ENCODE measurements at places on chromosomes 6 and 20. TPM values are rescaled to one million over a fixed set of nuclear protein-coding genes. Genes with fewer than 3 reads are reported as not detected.

- no peak for DNase-seq
Observed at GRCh38 chr6:142751452-142751851, 193.5 kb downstream of the HIVEP2 start.

- no peak for DNase-seq
Observed at GRCh38 chr20:57483287-57484050, 41.5 kb downstream of the CTCFL start.

DNA sequence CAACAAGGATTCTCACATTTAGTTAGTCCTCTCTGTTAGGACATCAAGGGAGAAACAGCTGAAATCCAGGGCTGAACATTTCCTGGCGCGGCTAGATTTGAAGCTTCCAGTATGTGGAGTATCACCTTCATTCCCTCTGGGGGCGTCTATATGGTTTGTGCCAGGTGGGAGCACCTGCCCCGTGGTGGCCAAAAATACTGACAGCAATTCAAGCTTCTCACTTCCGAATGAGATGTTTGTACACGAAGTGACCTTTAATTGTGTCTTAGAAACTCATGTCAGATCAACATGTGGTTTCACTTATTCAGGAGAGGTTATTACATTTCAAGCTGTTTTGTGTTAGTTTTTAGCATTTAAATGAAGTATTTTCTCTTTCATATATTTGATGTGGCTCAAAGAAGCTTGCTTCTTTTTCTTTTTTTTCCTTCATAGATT lies 67.3 kb upstream of the ZNF217 start:
- no peak for DNase-seq

- no peak for DNase-seq
Observed at GRCh38 chr6:154758125-154758524, 24.9 kb downstream of the SCAF8 start.

- no peak for DNase-seq
Observed at GRCh38 chr20:34751453-34751852, 47.3 kb downstream of the TP53INP2 start.

DNA sequence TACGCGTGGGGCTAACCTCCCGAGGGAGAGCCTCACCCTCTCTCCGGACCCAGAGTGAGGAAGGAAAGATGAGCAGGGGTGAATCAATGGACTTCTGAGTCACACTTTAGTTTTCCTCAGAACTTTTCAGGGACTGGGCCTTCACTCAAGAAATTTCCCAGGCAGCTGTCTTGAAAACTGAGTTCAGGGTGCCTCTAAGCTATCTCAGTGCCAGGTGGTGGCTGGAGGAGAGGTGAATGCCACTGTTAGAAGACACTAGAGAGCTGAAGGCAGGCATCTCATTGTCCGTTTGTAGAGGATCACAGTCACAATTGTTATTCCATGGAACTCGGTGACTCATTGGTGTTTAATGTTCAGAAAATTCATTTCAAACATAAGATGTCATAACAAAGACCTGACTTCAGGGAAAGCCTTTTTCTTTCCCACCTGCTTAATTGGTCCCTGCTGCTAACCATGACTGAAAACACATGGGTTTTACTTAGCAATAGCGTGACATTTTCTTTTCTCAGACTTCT lies 5.3 kb upstream of the SERPINB6 start:
- no peak for DNase-seq

DNA sequence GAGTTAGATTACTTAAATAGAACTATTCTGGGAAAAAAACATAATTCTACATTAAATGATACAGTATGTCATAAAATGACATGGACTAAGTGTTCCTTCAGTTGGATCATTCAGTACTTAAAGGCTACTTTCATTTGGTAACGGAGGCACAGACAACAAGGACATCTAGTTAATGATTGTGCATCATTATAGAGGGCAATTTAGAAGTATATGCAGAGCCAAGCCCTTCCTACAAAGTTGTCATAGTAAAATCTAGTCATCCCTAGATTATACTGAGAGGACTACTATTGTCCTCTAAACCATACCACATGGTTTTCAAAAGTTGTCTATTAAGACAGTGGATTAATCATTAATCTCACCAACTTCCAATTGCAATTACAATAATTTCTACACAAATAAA lies 53.9 kb upstream of the STXBP5 start:
- DNase-seq, result no peak

DNA sequence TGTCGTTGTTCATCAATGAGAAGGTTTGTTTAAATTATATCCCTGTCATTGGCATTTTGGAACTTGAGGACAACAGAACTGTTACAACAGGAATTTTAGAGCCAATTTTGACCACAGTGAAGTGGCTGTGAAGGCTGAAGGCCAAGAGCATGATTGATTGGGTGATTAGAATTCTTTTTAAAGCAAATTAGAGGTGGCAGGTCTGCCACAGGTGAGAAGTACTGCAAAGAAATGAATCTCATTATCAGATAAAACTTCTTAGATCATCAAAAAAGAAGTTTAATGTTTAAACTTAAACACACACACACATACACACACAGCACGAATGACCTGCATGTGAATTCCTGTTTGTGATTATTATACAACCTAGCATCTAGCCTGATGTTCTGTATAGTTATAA lies 32.4 kb downstream of the FARS2 start:
- no peak for DNase-seq

GRCh38 chr6:14841901-14842421 lies 403.9 kb upstream of the JARID2 start:
- no peak for DNase-seq

- DNase-seq, result peak; percentile 81
Observed at GRCh38 chr20:49892260-49892659, 23.1 kb downstream of the SPATA2 start.

- DNase-seq, result peak; percentile 21
Observed at GRCh38 chr6:42038163-42038562, 12.2 kb upstream of the TAF8 start.

- DNase-seq, result no peak
Observed at GRCh38 chr20:14512839-14513238, 175.4 kb upstream of the FLRT3 start.

- no peak for DNase-seq
Observed at GRCh38 chr6:121548131-121548530, 112.7 kb downstream of the GJA1 start.

DNA sequence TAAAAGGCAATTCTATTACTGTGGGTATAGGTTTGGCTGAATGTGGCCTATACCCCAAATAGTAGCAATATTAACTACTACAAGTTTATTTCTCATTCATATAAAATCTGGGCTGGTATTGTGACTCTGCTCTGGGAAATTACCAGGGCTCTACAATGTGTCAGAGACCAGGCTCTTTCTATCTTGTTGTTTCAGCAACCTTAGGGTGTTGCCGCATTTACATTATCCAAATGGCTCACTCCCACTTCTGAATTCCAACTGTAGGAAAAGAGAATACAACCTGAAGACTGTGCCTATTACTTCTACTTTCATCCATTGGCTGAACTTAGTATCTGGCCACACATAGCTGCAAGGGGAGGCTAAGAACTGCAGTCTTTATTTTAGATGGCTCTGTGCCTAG lies 106.7 kb upstream of the CENPW start:
- DNase-seq, result no peak

GRCh38 chr6:110282412-110282811 lies 75.7 kb downstream of the METTL24 start:
- DNase-seq, result no peak

DNA sequence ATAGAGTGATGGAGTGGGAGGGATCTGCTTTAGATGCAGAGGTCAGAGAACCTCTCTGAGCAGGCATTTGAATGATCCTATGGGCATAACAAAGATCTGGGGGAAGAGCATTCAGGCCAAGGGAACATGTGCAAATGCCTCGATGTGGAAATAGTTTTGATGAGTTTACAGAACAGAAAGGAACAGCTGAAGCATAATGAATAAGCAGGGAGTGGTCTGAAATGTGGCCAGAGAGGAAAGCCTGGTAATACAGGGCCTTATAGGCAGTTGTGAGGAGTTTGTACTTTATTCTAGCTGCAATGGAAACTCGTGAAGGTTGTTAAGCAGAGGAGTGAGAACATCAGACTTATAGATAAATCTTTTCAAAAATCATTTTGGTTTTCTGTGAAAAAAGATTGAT lies 33.0 kb upstream of the ME1 start:
- no peak for DNase-seq

DNA sequence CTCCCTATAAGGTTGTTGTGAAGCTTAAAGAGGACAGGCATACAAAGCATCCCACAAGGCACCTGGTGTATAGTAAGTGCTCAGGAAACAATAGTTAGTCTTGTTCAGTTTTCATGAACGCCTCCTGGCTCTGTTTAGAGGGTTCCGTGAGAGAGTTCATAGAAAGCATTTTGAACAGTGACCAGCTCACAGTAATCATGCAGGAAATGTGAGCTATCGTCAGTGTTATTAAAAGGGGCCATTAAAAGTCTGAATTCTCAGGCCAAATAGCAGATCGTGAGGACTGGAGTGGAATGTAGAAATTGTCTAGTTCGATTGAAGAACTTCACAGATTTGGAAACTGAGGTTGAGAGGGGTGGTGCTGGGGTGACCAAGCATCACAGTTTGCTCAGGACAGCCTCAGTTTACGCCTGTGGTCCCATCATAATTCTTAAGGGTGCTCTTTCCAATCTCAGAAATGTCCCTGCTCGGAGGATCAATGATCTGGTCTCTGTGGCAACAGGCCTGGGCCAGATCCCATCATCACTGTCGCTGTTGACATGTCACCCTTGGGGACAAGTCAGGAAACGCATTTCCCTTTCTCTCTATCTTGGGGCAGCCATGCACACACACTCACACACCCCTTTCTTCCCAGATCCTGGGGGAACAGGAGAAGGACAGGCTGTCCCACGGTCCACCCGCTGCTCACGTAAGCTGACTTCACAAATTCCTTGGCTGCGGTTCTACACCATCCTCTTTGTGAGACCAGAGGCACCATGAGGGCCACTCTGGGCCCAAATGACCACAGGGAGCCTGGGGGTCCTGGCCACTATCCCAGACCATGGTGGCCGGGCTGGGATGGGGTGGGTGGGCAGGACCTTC lies 7.2 kb downstream of the TGM2 start:
- DNase-seq, result no peak

- no peak for DNase-seq
Observed at GRCh38 chr6:151721671-151722070, 85.8 kb upstream of the ESR1 start.

DNA sequence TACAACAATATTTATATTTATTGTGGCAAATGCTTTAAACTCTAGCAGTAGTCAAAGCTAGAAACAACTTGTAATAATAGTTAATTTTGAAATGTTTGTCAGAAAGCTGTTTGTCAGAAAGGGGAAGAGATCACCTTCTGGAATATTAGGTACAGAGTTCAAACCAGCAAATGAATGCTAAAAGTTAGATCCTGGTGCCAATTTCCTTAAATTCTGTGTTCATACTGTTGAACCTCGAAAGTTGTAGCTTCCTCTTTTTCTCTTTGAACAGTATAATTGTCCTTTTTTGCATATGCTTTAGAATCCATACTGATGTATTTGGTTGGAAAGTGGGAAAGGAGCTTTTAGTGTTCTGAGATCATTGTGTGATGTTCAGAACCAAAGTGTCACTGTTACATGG lies 22.4 kb downstream of the ITCH start:
- no peak for DNase-seq

- DNase-seq, result no peak
Observed at GRCh38 chr6:119961450-119961849, 611.9 kb upstream of the MAN1A1 start.

DNA sequence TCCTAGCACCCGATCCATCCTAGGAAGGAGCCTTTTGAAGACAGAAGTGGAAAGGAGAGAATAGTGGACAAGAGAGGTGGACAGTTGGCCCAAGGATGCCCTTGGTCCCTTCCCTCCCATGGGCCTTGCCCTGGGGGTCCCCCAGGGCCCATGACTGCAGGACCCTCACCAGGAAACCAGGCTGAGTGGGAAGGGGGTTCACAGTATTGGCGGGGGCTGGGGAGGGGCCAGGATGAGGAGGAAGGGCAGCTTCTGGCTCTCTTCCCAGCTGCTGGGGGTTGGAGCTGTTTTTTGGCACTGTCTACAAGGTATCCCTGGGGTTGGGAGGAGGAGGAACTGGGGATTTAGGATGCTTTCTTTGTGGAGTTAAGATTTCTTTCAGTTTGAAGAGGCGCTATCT lies 4.0 kb upstream of the DSN1 start:
- no peak for DNase-seq

GRCh38 chr20:50274570-50275430 lies 84.2 kb downstream of the CEBPB start:
- DNase-seq, result no peak

- no peak for DNase-seq
Observed at GRCh38 chr6:21115111-21115510, 478.4 kb upstream of the SOX4 start.

- DNase-seq, result no peak
Observed at GRCh38 chr20:51505566-51505965, 37.0 kb downstream of the NFATC2 start.

DNA sequence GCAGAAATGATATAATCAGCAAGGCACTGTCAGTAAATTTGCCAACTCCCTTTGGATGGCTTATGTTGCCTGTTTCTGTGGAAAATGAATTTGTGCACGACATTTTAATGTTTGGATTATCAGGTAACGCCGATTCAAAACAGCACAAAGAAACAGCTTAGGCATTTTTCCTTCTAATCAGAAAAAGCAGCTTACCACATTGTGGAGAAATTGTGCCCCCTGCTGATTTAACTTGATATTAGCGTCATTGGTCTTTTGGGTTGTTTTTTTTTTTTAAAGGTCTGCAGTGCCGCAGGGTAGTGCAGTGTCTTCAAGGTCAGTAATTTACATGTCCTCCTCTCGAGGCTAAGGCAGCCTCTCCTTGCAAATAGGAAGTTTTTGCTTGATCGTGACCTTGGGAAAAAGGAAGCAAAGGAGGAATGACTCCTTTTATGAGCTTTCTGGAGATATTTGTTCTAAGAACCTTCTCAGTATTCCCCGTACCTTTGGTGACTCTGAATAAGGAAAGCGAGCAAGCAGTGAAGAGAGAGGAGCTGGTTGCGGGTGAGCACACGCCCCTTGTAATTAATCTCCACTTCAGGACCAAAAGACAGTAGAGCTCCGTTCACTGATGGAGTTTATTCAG lies 79.1 kb downstream of the ELOVL4 start:
- DNase-seq, result no peak

GRCh38 chr6:30349421-30350177 lies 4.6 kb downstream of the RPP21 start:
- no peak for DNase-seq

DNA sequence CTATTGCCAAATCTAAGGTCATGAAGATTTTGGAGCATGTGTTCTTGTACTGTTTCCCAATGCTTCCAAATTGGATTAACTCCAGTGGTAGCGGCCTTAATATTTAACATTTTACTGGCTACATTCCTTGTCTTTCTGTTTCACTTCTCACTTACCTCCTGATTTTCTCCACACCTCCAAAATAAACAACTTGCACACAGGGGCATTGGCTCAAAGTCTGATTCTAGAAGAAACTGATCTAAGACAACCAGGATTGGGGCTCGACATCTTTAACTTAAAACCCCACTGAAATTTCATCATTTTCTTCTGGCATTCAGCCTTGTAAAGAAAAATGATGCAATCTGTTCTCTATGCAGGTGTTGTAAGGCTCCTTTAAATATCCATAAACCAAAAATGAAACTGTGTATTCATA lies 557.9 kb upstream of the ID4 start:
- DNase-seq, result no peak

The ANKRD66 gene
- not detected for total RNA-seq

The AGER gene
- 4.9 TPM for total RNA-seq

The PTCRA gene
- total RNA-seq, result not detected

The GSTA4 gene
- total RNA-seq, result 30.9 TPM

The RAD21L1 gene
- not detected for total RNA-seq

The EXOC2 gene
- total RNA-seq, result 32.3 TPM

The GGTLC1 gene
- total RNA-seq, result not detected

The PSORS1C2 gene
- total RNA-seq, result not detected

The RFX6 gene
- not detected for total RNA-seq

The SLCO4A1 gene
- total RNA-seq, result not detected

The NINL gene
- 10.6 TPM for total RNA-seq

The GJE1 gene
- total RNA-seq, result not detected

The ADGRG6 gene
- total RNA-seq, result 2.5 TPM

The STX11 gene
- total RNA-seq, result 1.6 TPM

The FKBP1A gene
- 193 TPM for total RNA-seq
